ENCODE measurements at places on chromosomes 16 and 17. TPM values are rescaled to one million over a fixed set of nuclear protein-coding genes. Genes with fewer than 3 reads are reported as not detected.

MLYCD gene
- 1.2 TPM for total RNA-seq

HEATR9 gene
- not detected for total RNA-seq

ICAM2 gene
- total RNA-seq, result 0.16 TPM

SDR42E1 gene
- 10.1 TPM for total RNA-seq

VWA3A gene
- not detected for total RNA-seq

IL17C gene
- not detected for total RNA-seq

SP6 gene
- 2.5 TPM for total RNA-seq

AOC3 gene
- 0.08 TPM for total RNA-seq

ZG16 gene
- total RNA-seq, result not detected

NR1D1 gene
- 6.9 TPM for total RNA-seq

SLC5A11 gene
- total RNA-seq, result not detected

ITGAL gene
- total RNA-seq, result not detected

CD300LB gene
- total RNA-seq, result not detected

ANKRD40CL gene
- total RNA-seq, result not detected

ABCC12 gene
- not detected for total RNA-seq

KRT9 gene
- total RNA-seq, result 0.23 TPM

DYNLRB2 gene
- not detected for total RNA-seq

FBXW10 gene
- total RNA-seq, result not detected

SGF29 gene
- total RNA-seq, result 14.3 TPM

TP53TG3 gene
- total RNA-seq, result not detected

APOH gene
- total RNA-seq, result not detected

APOBR gene
- total RNA-seq, result 0.04 TPM

PDE6G gene
- not detected for total RNA-seq

ABCC11 gene
- total RNA-seq, result 0.04 TPM

ASPA gene
- total RNA-seq, result not detected

GINS2 gene
- total RNA-seq, result 6.5 TPM

HES7 gene
- total RNA-seq, result 1.2 TPM

AARS1 gene
- total RNA-seq, result 126 TPM

CACNB1 gene
- 12.0 TPM for total RNA-seq

CACNG1 gene
- total RNA-seq, result not detected

ADAMTS18 gene
- not detected for total RNA-seq

KIAA0513 gene
- 4.4 TPM for total RNA-seq

PSMC3IP gene
- 14.1 TPM for total RNA-seq

KRTAP2-3 gene
- 0.15 TPM for total RNA-seq

DCTN5 gene
- total RNA-seq, result 39.8 TPM

CACNG3 gene
- total RNA-seq, result not detected

IRX6 gene
- not detected for total RNA-seq

CCDC102A gene
- 6.9 TPM for total RNA-seq

COX6A2 gene
- not detected for total RNA-seq
